Stimulated activated effector memory CD8-positive, alpha-beta T cell treated with anti-CD3 and anti-CD28 coated beads, Interleukin-12 subunit alpha, Interleukin-12 subunit beta, amount 100 ng/mL, for 72 hours (primary cell): ENCODE measurements at places on chromosomes 3 and 15.

GRCh38 chr3:85304360-85304964 is 345.7 kb downstream of the CADM2 start:
- DNase-seq: no peak

DNA sequence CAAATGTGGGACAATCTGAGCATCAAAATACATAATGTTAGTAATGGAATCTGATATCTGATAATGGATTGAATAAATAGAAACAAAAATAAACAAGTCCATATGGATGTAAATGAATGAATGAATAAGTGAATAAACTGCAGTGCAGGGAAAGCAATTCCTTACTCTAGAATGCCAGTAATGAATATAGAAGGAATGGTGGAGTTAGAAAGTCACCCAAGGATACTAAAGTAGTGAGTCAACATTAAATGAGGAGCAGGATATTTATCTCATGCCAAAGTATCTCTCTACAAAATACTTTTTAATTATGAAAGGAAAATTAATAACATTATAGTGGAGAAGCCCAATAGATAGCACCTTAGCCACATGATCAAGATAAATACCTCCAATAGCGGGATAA is 300.3 kb downstream of the FEZF2 start:
- no peak for DNase-seq

DNA sequence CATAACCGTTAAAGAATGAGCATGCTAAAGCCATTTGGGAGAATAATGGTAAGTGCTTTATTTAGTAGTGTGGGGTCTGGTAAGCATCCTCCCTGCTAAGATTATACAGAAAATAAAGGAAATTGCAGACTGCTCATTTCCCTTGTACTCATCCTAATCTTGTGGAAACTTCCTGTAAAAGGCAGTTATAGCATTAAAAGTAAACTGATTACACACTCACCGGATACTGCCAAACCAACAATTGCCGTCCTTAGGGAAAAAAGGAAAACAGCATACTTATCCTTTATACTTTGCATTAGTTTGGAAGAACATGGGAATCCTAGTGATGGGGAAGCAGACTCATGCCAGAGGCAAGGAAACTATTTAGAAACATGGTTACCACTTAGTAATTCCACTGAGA is 5.3 kb upstream of the SPRED1 start:
- no peak for DNase-seq

DNA sequence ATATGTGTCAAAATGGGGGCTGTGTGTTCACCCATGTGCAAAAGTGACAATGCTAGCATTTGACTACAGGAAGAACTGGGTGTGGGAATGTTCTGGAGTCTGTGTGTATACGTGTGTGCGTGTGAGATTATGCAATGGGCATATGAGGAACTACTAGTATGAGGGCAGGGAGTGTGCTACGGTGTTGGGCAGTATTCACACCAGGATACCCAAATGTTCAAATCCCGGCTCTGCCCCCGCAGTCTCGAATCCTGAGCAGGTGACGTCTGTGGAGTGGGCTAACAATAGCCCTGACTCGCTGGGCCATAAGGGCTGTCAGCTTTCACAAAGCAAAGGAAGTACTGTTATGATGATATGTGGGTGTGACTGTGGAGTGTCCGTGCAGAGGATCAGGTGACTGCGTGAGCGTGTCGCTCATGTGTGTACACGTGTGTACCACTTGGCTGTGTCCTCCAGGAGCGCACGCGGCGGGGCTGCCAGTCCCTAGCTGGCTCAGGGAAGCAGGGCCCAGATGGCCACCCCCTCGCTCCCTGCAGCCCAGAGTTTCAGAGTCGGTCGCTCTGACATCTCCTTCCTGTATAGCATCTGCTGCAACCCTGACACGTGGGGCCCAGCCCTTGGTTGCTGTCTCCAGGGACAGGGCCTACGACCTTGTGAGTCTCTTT is 27.2 kb downstream of the IQSEC1 start:
- no peak for DNase-seq

GRCh38 chr3:59531066-59531745 is 481.4 kb upstream of the CFAP20DC start:
- DNase-seq: no peak

GRCh38 chr3:119626196-119626595 is 28.5 kb downstream of the PLA1A start:
- DNase-seq: no peak

DNA sequence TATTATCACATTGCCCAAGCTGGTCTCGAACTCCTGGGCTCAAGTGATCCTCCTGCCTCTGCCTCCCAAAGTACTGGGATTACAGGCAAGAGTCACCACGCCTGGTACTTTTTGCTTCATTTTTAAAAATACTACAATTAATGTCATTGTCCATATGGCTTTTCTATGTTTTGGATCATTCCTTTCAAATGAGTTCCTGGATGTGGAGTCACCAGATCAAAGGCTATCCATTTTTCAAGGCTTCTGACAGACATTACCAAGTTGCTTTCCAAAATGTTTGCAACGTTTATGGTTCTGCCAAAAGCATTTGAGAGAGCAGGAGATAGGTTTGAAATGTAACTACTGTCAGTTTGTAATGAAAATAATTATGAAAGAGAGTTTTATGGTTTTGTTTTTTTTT is 34.2 kb upstream of the BCL2L10 start:
- no peak for DNase-seq

DNA sequence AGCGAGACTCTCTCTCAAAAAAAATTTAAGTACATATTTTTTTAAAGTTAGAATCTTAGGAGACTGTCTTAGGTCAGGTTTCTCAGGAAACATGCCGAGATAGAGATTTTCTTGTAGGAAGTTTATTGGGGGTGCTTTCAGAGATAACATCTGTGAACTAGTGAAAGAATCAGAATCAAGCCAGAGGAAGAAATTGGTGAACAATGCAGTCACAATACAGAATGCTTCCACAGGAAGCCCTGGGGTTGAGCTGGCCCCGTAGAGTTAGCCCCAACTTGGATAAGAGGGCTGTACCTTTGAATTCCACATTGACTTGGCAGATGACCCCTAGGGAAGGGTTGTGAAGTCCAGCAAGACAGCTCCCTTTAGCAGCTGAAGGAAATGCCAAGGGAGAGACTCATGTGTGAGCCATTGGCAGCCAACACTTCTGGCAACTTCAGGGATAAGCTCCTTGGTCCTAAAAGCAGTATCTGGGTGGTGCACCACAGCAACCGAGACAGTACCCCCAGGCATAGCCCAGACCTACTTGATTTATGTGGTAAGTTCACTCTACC is 7.1 kb upstream of the PLCB2 start:
- no peak for DNase-seq

GRCh38 chr15:43408789-43409188 is 37.9 kb downstream of the TUBGCP4 start:
- no peak for DNase-seq

DNA sequence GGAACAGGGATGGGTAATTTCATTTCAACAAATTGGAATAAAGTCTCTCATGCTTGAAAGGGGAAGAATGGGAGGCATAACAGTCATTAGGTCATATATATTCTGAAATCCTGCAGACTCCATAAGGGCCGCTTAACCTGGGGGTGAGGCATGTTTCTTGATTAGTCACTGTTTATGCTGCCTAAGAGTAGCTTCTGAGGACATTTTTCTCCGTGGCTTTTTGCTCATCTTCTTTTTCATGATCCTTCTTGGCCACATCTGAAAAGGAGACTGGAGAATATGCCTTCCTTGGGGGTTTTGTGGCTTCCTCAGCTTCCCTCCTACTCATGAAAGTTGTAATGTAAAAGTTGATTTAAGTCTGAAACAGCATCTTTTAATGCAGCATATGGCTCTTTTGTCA is 20.0 kb upstream of the CFAP20DC start:
- DNase-seq: no peak

GRCh38 chr15:90530250-90531051 is 728 bp downstream of the CRTC3 start:
- peak; percentile 81 for DNase-seq

- no peak for DNase-seq
These were observed 314 bp upstream of the TMED3 start for GRCh38 chr15:79310612-79310984.

GRCh38 chr15:28936481-28936881 is 50.7 kb downstream of the APBA2 start:
- DNase-seq: no peak

DNA sequence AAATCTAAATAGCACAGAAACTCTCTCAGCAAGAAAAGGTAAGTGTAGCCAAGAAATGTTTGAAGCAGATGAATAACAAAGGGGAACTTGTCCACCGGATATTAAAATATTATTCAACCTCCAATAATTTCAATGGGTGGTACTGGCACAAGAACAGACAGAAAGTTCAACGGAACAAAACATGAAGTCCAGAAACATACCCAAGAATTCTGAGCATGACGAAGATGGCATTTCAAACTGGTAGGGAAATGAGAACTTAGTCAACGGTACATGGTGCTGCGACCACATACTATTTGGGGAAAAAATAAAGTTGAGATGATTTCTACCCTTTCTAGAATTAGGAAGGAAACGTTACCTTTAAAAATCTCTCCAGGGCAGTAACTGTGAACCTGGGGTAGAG is 5.5 kb downstream of the CHSY1 start:
- DNase-seq: no peak
